ENCODE measurements at places on chromosomes 2 and 18. TPM values are rescaled to one million over a fixed set of nuclear protein-coding genes. Genes with fewer than 3 reads are reported as not detected.

DNA sequence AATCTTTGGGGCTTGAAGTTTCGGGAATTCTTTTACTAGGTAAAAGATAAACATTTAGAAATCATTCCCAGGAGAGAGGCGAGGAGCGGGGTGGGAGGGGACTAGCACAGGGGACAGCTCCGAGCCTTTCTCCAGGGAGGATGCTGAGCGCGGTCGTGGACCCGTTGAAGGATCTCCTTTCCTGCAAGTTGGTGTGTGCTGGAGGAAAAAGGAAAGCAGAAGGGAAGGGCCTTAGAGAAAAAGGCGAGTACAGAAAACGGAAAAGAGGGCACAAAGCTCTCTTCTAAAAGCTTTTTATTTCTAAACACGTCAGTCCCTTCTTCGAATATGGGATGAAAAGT is 640 bp downstream of the SLC39A6 start:
- DNase-seq: no peak

STPG4 gene
- 0.90 TPM for total RNA-seq

CPSF3 gene
- 28.4 TPM for total RNA-seq

- DNase-seq: no peak
Observed at GRCh38 chr2:24123922-24124580, 782 bp downstream of the FAM228B start.

GRCh38 chr2:231640641-231641111 is 48.0 kb downstream of the TEX44 start:
- DNase-seq: no peak
